ENCODE measurements at places on chromosomes 16 and 17.

DNA sequence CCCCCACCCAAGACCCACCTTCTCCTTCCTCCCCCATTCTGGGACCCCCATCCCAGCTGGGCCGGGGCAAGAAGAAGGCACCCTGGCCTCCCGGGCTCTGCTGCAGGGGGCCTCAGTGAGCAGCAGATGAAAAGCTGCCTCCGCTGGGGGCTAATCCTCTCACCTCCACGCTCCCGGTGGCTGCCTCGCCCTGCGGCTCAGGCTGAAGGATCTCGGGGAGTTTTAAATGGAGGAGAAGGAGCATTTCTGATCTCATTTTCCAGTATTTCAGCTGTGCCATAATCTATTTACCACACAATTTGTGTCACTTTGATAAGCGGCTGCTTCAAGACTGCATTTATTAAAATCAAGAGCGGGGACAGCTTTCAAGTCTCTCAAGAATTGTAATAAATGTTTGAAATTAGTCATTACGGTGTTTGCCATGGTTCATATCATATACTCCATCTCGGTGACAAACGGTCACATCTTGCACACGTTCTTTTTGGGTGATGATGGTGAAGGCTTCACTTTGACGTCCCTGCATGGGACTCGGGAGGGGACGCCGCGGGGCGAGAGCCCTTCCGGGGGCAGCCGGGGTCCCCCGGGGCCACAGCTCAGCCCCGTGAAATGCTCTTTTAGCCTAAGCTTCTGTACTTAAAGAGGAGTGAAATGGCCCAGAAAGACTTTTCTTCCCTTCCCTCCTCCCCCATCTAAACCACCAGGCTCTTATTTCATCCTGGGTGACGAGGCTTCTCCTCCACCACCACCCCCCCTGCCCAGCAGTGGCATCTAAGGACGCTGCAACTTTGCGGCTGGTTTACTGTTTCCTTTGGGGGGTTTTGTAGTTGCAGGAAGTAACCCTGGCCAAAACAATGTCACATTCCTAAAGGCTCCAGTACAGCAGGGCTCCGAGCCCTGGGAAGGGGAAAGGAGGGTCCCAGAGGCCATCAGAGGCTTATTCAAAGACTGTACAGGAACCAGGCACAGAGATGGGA, 313.1 kb upstream of the TNRC6C start:
- DNase-seq = peak; percentile 30

DNA sequence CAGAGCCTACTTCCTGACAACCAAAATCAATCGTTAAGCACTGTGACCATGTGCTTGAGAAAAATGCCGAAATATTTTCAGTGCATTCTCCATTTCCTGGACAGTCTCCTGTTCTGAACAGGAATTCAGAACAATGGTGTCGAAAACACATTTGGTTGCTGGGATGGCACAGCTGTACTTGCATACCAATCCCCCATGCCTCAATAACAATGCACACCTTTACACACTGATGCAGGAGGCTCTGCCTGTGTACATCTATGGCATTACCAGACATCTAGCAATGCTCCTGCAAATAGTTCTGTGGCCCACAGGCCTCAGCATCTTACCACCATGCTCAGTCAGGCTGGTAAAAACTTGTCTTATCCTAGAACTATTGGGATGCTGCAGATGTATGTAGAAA, 6.2 kb downstream of the CHTF8 start:
- no peak for DNase-seq

GRCh38 chr16:25134166-25134700, 22.7 kb downstream of the LCMT1 start:
- DNase-seq = no peak

- no peak for DNase-seq
These were observed 151.9 kb downstream of the MSI2 start for GRCh38 chr17:57408071-57408811.

- DNase-seq = no peak
These were observed 560 bp upstream of the FAM20A start for GRCh38 chr17:68601565-68602288.

GRCh38 chr16:58038219-58038641, 12.7 kb downstream of the MMP15 start:
- no peak for DNase-seq

DNA sequence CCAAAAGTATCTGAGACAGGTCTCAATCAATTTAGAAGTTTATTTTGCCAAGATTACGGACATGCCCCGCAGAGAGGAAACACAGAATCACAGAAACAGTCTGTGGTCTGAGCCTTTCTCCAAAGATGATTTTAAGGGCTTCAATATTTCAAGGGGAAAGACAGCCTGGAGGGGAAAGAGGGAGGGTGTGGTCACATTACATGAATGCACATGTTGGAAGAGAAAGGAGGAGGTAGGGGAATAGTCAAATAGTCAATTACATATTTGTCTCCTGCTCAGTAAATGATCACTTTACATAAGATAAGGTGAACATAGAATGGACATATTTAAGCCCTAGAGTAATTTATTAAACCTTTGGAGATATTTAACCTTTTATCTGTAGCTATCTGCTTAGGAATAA, 12.3 kb downstream of the UNC45B start:
- no peak for DNase-seq

DNA sequence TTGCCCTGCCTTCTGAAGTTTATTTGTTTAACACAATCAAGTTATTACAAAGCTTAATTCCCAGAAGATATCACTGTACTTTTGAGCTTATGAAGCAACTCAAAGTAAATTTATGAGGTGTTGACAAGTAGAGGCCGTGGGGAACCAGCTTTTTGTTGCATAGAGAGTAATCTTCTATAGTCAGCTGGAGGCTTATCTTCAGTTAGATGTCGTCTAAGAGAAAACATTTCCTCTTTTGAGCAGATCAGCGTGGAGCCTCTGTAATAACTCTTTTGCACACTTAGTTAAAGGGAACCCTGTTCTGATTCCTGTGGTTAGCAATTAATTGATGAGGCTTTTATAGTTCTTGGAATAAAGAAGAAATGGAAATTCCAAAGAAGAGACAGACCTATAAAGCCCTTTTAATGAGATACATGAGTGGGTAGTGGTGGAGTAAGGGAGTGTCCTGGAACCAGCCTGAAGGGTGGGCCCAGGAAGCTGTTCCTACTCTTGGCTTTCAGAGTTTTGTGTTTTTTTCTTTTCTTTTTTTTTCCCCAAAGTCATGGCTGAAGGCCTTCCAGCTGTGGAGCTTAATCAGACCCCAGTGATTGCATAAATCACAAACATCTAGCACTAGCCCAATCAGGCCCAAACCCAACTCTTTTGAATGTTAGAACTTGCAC, 28.9 kb upstream of the MAP3K14 start:
- DNase-seq = no peak

DNA sequence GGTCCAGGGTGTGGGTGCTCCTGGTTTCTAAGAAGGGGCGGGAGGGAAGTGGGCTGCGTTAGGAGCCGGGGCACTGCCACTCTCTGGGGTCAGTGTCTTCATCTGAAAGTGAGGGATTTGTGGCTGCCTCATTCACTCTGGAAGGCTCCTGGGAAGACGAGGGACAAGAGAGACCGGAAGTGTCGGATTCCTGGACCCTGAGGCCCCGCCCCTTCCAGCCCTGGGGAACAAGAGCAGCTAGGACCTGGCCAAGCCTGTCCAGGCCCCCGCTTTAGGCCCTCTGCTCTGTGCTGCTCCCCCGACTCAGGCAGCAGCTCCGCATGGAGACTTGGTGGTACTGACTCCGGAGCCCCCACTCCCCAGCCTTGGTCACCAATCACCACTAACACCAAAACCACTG, 6.5 kb downstream of the LGALS3BP start:
- DNase-seq = no peak

GRCh38 chr17:18889658-18890057, 31.7 kb downstream of the PRPSAP2 start:
- DNase-seq = no peak

DNA sequence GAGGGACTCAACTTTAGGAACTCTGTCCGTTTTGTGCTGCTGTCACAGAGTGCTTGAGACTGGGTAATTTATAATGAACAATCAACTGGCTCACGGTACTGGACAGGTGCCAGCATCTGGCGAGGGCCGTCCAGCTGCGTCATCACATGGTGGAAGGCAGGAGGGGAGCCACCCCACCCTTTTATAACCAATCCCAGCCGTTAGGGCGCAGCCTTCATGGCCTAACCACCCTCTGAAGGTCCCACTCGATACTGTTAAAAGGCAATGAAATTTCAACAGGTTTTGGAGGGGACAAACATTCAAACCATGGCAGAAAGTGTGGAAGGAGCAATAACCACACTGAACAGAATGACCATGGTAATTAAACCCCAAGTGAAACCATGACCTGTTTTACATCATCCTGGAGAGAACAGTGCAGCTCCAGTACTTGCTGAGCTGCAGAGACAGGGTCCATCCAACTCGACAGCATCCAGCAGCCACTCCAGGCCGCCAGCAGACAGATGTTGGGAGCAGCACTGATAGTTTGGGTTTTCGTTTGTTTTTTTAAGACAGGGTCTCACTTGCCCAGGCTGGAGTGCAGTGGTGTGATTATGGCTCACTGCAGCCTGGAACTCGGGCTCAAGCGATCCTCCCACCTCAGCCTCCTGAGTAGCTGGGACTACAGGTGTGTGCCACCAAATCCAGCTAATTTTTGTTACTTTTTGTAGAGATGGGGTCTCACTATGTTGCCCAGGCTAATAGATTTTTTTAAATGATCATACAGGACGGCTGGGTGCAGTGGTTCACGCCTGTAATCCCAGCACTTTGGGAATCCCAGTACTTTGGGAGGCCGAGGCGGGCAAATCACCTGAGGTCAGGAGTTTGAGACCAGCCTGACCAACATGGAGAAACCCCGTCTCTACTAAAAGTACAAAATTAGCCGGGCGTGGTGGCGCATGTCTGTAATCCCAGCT, 11.0 kb downstream of the CHMP6 start:
- DNase-seq = no peak

DNA sequence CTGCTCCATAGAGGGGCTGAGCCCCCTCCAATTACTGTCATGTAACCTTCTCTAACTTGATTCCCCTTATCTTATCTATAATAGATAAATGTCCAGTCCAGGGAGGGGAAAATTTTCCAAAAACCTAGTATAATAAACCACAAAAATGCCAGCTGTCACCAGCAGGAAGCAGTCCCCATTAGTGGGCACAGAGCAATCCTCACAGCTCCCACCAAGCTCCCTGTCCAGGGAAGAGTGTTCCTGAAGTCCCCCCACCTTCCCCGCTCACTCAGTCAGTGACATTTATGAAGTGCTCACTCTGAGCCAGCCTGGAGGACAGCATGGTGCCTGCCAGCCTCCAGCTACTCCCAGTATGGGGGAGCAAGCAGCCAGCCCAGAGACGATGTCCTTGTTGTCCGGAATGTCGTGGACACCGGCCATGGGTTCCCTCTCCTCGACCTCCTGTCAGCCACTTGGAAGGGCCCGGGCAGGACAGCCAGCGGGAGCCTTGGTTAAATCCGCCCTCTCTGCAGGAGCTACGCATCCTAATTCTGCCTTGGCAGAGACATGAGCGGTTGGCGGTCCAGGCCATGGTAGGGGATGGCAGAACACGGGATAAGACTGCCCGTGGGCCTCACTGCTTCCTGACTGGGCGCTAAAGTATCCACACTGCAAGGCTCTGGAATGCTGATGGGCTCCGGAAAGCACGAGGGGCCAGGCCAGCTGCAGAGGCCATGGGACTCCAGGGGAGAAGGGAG, 102.0 kb upstream of the CDH5 start:
- no peak for DNase-seq

DNA sequence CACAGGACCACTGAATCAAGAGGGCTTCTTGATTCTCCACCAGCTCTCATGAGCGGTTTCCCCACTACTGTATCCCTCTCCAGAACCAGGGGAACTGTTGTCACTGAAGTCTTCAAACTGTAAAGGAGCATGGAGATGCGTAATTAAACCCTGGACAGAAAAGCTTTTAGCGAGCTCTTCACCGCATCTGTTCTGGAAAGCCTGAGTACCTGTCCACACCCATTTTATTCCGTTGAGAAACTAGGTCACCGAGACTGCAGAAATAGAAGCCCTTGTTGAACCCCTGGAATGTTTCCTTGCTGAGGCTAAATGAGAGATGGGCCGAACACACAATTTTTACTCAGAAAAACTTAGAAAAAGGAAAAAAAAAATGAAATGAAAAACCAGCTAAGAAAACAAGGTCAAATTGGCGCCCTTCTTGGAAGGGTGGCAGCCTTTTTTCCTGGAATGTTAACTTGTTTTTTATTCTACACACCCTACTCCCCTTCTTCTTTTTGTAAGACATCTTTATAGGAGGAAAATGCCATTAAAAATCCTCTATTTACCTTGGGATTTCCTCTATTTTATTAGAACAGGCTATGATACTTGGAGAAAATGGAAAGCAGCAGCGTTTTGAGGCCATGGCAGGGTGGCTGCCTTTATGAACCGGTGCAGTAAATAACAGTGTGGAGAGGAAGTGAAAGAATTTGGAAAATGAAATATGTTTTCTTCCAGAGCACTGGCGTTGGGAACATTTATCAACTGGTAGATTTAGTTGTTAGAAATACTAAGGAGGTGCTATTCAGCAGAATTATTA, 52.6 kb upstream of the CRISPLD2 start:
- DNase-seq = no peak

DNA sequence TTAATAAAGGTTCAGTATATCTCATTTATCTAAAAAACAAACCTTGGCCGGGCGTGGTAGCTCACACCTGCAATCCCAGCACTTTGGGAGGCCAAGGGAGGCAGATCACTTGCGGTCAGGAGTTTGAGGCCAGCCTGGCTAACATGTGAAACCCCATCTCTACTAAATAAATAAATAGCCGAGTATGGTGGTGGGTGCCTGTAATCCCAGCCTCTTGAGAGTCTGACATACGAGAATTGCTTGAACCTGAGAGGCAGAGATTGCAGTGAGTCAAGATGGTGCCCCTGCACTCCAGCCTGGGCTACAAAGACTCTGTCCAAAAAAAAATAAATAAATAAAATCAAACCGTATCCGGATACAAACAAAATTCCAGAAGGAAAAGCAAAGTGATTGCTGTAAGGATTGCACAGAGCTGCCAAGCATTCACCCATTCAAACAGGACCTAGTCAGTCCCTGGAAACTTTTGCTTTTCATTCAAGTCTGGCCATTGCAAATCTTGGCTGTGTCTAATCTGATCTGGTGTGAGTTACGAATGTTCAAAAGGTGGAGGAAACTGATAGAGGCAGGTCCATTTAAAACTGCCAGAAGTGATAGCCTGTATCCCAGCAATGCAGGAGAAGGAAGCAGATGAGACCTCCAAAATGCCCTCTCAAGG, 102.5 kb upstream of the CLEC3A start:
- no peak for DNase-seq

- DNase-seq = no peak
These were observed 15.9 kb upstream of the CYB5B start for GRCh38 chr16:69408475-69408874.

Data from activated CD4-positive, alpha-beta T cell treated with anti-CD3 and anti-CD28 coated beads, Interleukin-2, amount 50 U/mL, for 4 hours (primary cell).